ENCODE measurements at places on chromosomes 1 and 21. TPM values are rescaled to one million over a fixed set of nuclear protein-coding genes. Genes with fewer than 3 reads are reported as not detected.

STYXL2 gene
- 5.2 TPM for total RNA-seq

NHLH1 gene
- not detected for total RNA-seq

COL9A2 gene
- 224 TPM for total RNA-seq

DNA sequence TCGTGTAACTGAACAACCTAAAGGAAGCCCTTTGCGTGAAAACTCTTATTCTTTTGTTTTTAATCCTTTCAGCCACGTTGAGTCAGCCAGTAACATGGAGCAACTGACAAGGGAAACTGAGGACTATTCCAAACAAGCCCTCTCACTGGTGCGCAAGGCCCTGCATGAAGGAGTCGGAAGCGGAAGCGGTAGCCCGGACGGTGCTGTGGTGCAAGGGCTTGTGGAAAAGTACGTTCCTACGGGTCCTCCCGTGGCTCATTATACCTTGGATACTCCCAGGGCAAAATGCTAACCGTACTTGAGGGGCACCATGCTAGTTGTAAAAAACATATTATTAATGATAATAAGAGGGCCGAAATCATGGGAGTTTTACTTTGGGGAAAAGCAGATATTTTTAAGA is 49.4 kb downstream of the LAMC2 start:
- DNase-seq: peak; percentile 61

DNA sequence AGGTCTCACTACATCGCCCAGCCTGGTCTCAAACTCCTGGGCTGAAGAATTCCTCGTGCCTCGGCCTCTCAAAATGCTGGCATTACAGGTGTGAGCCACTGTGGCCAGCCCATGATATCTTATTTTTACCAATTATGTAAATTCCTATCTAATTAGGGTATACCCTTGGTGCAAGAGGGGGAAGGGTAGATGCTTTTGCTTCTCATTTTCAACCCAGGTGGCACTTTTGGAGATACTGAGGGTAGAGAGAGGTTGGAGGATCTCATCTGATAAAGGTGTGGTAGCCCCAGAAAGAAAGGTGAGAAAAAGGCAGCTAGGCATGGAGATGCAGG is 17.4 kb downstream of the ENSA start:
- DNase-seq: no peak

DNA sequence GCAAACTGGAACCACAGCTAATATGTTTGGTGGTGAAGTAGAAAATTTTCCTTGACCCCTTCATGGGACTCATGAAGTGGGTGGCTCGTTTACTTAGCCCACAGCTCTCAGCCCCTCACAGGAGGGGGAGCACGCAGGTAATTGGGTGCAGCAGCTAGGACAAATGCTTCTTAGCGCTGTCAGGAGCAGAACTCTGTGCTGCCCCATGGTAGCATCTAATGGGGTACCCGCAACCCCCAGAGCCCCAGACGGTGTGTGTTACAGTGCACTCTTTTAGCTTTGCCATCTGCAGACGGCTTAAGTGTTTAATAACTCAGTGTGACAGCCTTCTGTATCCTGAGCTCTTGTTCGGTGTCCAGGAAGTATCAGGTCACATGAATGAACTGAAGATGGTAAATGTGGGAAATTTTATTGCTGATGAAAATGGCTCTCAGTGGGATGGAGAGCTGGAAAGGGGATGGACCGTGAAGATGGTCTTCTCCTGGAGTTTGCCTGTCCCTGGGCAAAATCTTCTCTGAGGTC is 189.6 kb upstream of the ZRANB2 start:
- no peak for DNase-seq
